ENCODE measurements at places on chromosomes 4 and X.

DNA sequence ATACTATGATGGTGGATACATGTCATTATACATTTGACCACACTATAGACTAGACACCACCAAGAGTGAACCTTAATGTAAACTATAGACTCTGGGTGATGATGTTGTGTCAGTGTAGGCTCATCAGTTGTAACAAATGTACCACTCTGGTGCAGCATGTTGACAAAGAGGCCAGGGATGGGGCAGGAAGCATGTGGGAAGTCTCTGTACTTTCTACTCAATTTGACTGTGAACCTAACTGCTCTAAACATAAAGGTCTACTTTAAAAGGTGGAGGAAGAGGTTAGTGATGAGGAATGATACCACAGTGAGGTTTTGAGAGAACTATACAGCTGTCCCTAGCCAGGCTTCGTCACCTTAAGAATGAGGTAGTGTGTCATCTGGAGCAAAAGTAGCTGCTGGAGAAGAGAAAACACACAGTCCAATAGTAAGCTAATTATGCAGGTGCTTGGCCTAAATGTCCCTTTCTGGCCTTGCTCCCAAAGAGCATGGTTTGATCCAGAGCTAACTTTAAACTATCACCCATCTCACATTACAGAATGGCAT lies 38.4 kb downstream of the GRSF1 start:
- DNase-seq: no peak

DNA sequence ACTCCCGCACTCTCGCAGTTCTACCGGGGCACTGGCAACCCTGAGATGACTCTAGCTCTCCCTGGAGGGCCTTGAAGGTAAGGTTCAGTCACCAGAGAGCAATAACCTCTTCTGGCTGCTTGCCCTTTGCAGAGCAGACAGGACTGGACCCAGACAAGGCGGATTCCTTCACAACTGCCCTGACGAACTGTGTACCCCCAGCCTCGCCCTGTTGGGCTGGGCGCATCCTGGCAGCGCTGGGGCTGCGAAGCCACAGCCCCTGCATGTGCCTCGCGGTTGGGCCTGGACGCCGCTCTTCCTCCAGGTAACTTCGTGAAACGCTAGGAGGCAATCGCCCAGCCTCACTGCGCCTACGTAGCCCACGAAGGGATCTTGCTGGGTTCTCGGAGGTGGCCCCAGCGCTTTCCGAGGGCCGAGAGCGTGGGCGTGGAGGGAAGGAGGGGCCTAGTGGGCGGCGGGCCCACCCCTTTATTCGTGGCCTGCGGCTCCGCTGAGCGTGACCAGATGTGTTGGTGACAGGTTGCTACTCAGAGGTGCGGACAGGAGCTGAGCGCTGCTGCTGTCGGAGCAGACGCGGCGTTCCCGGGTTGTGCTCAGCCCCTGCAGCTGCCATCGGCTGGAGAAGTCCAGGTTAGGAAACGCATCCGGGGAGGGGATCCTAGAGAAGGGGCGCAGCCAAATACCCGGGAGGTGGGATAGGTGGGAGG lies 1.9 kb upstream of the MAMLD1 start:
- DNase-seq: no peak

DNA sequence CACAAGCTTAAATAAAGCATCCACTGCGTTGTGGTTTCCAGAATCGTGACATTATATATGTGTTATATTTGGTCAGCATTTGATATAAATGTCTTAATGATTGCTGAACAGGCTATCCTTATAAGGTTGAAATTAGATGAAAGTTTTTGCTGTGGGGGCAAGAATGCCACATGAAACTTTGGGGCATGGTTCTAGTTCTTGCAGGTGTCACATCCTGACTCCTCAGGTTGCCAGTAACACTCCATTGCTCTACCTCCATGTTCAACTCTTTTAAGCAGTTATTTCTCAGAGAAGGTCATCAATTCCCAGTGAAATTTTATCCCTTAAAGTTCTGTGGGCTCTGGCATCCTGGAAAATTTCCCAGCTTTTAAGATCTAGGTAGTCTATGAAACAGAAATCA lies 33.7 kb downstream of the NFKB1 start:
- no peak for DNase-seq

- DNase-seq: no peak
Measured at GRCh38 chr4:14345356-14345775, 656.9 kb upstream of the CPEB2 start.

DNA sequence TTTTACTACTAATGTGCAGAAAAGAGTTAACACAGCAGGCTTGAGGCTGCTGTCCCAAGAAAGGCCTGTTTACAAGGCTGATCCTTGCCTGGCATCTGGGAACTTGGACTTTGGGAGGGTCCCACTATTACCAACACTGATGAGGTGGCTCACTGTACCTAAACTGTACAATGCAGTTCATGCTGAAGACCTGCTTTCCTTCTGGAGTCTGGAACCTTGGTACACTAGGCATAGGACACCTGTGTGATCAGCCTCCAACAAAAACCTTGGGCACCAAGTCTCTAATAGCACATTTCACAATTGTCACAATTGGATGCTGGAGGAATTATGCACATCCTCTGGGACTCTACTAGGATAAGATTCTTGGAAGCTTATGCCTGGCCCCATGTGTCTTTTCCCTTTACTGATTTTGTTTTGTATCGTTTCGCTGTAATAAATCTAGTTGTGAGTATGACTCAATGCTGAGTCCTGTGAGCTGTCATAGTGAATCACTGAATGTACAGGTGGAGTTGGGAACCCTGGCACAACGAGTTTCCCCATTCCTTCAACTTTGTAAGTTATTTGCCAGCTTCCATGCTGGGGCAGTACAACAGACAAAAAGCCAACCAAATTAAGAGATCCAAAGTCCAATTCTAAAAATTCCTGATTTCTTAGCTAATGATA lies 45.9 kb downstream of the TEC start:
- no peak for DNase-seq

- DNase-seq: no peak
Measured at GRCh38 chr4:1255151-1255550, 6.2 kb upstream of the CTBP1 start.

DNA sequence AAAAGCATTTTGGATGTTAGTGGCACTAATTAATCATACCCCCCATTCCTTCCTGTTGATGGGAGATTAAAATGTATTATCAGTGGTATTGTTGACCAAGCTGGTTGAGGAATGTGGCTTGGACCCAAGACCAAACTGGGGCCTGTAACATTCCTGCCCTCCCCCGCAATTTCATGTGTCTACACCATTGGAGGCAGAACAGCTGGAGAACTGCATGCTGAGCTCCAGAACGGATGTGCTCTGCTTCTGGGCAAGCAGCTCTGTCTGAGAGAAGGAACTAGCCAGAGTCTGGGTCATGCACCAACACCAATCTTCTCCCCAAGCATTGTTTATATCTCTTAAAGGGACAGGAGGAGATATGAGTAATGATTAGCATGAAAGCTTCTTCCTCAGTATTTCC lies 185.5 kb downstream of the CEP135 start:
- no peak for DNase-seq

DNA sequence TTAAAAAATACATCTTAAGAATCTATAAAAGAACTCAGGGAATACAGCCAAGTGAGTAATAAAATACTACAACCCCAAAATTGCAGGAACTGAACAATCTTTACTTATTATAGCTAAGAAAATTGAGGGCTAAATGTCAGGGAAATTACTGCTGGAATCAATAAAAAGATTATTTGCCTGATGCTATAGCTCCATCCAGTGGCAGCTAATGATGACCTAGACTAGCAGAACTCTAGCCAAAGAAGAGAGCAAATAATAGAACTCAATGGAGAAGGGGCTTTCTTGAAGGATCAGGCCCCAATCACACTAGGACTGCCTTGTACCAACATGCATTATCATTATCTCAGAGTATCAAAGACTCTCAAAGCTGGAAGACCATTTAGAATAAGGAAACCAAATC lies 85.0 kb upstream of the FAM241A start:
- DNase-seq: no peak

- no peak for DNase-seq
Measured at GRCh38 chr4:40890199-40890598, 140.4 kb downstream of the NSUN7 start.

- no peak for DNase-seq
Measured at GRCh38 chr4:7813674-7814073, 126.0 kb downstream of the AFAP1 start.

- no peak for DNase-seq
Measured at GRCh38 chr4:26369581-26369980, 48.8 kb downstream of the RBPJ start.

DNA sequence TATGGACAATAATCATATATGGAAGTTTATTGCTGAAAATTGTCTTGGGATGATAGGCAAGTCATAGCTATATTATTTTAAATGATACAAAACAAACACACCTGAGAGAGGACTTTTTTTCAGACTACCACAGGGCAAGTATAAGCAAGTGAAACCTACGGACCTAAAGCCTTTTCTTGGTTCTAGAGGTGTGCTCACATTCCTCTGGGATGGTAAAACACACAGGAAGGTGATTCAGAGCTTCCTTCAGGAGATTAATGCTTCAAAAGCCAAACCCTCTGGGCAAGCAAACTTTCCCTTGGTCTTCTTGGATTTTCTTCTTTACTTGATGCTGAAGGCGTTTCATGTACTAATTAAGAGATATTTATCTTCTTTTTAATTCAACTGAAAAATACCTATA lies 60.1 kb upstream of the ACSL4 start:
- DNase-seq: no peak

DNA sequence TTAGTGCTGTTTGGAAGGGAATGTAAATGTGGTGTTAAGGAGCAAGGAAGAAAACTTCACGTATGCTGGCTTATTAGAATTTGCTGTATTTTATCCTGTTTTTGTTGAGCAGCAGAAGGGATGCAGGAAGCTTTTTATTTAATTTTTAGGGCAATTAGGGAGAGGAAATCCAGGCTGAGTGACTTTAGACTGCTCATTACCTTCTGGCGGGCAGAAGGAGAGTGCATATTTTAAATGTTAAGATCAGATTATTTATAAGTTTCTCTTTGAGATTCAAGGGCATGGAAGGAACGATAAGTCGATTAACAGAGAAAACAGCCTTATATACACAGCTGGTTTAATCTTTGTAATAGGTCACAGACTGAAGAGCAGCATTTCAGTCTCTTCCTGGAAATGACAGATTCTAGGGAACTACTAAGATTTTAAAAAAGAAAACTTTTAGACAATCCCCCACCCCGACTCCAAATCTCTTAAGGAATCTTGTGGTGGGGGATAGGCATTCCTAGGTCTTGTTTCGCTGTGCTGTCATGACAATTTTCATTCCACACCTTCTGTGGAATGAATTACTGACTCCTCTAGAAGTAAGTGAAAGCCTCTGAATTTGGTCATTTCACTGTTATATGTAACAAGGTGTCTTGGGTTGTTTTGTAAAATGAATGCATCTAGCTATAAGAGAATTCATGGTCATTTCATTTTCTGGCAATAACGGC lies 402.5 kb downstream of the RAPGEF2 start:
- no peak for DNase-seq

DNA sequence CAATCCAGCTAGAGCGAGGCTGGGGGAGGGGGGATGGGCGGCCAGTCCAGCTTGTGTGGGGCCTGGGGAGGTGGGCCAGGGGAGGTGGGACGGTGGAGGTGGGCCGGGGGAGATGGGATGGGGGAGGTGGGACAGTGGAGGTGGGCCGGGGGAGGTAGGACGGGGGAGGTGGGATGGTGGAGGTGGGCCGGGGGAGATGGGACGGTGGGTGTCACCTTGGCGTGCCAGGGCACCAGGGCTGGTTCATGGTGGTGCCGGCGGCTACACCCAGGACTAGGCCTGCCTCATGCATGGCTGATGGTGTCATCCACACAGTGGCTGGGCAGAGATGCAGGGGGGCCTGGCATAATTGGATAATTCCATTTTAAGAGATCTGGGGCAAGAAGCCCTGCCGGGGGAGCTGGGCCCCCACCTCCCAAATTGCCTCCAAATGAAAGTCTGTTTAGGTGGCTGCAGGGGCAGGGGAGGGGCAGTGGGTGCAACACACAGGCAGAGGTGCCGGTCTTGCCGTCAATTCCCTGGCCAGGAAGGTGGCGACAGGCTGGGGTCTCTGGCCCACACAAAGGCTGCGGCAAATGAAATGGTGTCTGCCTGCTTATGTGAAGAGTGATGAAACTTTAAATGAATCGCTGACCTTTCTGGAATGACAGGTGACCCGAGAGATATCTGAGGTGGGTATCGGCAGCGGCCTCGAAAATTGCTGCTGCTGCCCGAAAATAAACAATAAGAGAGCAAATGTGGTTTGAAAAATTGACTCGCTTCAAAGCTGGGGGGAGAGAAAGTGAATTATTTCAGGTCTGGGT lies 82.1 kb downstream of the FAM53A start:
- no peak for DNase-seq

GRCh38 chrX:15146515-15146914 lies 123.4 kb downstream of the ASB9 start:
- DNase-seq: no peak

GRCh38 chr4:7782783-7783182 lies 156.9 kb downstream of the AFAP1 start:
- DNase-seq: no peak

- no peak for DNase-seq
Measured at GRCh38 chr4:159757499-159757898, 654.6 kb downstream of the RAPGEF2 start.

DNA sequence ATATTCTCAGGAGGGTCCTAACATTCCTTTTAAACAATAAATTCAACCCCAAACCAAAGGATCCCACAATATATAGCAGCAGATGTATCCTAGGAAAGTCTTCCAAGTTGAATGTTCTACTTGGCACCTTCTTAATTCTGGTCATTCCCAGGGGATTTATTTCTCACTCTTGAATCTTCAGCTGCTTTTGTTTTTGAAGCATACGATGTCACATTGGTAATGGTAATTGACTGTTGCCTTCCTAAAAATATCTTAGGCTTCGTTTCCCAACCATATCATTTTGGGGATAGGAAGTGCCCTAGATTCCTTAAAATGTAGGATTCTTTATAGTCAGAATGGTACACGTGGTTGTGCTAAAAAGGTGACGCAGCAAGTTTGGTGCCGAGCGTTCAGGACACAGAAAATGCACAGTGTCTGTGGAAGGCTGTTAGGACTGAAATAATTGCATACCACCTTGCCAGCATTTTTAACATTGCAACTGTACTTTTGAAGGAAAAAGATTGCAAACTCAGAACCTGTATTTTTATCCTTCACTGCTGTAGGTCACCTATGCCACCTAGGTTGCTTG lies 8.1 kb downstream of the SNX25 start:
- DNase-seq: no peak

GRCh38 chr4:7355795-7356194 lies 78.9 kb downstream of the PSAPL1 start:
- no peak for DNase-seq
